ENCODE measurements at places on chromosomes 7 and 10. TPM values are rescaled to one million over a fixed set of nuclear protein-coding genes. Genes with fewer than 3 reads are reported as not detected.

SEC61A2 gene
- 55.8 TPM for total RNA-seq

MEST gene
- total RNA-seq, result 215 TPM

SFTPD gene
- total RNA-seq, result 1.8 TPM

ERV3-1 gene
- total RNA-seq, result 20.4 TPM

PITX3 gene
- total RNA-seq, result not detected

MYL10 gene
- not detected for total RNA-seq

SSC4D gene
- 1.8 TPM for total RNA-seq

All from dorsolateral prefrontal cortex (tissue), 122 donors.